ENCODE measurements at places on chromosomes 2 and 18. TPM values are rescaled to one million over a fixed set of nuclear protein-coding genes. Genes with fewer than 3 reads are reported as not detected.
A peak's percentile ranks its signal among the peaks of the same experiment; 100 is the strongest.

DNA sequence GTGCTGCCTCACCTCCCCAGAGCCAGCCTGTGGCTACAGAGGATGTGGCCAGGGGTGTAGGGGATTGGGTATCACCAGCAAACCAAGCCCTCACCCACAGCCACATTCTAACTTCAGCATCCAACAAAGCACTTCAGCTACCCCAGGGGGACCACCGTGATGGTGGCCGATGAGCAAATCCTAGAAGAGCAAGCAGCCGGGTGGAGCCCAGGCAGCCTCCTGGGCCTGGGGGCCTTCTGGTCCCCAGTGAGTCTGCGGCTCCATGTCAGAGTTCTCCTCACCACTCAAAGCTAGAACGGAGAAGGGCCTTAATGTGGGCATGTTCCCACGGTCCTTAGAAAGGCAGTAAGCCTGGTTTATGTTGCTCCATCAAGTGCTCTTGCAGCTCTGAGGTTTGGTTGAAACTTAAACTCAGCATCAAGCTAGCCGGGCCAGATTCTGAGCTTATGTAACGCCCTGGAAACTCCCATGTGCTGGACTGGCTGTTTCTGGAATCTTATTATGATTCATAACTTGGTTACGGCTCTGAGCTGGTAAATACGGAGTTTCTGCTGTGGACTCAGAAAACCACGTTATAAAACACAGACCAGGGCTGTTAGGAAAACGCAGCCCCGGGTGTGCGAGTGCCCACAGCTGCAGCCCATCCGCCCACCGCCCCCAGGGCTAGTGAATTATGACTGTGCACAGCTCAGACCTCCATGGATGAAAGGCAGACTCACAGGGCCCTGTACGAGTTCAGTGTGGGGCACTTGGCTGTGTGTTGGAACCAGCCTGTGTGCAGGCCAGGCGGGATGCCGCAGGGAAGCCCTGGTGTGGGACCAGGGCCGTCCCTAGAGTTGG, 99.8 kb downstream of the SEPTIN10 start:
- DNase-seq = peak; percentile 4

DNA sequence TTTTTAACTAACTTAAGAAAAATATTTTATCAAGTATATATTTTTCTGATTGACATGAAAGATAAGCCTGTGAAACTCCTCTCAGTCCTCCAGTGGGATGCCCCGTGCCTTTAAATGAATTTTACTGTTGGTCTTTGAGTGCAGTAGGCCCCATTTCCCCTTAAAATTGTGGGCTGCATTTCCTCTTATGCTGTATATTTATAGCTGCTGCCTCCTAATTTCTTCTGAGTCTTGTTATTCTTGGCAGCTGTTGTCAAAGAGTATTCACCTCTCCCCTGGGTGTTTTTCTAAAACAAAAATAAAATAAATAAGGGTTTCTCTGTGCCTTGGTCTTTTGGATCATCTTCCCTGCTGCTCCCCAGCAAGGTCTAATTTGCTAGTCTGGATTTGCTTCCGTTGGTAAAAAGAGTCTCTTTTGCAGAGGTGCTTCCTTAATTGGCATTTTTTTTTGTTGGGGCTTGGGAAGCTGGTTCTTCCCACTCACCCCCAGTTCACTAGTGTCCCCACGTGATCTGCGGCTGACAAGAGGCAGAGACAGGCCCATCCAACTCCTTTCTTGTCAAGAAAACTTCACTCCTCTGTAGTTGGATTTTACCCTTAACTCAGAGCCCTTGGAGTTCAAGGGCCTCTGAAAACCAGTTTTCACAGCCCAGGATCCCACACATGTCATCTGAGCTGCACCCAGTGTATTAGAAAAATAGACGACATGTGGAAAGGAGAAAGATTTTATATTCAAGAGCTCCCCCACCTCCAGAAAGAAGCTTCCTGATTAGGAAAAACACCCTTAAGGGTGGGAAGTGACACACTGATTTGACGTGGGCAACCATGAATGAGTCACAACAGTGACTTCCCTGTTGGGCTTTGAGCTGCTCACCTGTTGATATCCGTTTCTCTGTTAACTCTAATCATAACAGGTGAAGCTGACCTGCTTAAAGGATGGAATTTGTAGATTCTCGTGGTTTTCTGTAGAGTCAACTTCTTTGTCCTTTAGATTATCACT, 431.5 kb downstream of the DCDC2C start:
- DNase-seq = no peak

GRCh38 chr2:198863655-198864054, 594.1 kb downstream of the SATB2 start:
- DNase-seq = no peak

MEP1B gene
- not detected for total RNA-seq

DNA sequence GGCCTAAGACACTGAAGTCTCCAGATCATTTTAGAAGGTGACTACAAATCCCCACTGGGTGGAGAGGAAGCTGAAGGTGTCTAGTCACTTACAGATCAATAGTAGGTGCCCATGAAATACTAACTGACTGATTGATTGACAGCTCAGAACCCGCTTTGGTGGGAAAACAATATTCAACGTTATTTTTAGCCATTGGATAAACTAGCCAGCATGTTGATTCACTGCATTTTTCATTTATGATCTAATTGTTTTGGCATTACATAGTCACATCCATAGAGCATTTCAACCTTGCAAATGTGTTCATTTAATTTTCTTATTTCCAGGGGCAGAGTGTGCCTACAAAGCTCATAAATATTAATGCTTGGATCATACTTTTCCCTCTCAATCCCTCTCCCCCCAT, 162.3 kb downstream of the MREG start:
- no peak for DNase-seq

DNA sequence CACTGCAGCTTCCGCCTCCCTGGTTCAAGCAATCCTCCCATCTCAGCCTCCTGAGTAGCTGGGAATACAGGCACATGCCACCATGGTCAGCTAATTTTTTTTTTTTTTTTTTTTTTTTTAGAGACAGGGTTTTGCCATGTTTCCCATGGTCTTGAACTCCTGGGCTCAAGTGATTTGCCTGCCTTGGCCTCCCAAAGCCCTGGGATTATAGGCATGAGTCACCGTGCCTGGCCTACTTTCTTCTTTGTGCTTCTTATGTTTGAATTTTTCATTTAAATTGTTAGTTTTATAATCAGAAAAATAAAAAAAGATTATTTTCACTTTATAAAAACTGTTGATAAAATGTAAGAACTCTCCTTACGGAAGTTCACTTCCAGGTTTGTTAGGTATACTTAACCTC, 101.5 kb upstream of the LPIN2 start:
- no peak for DNase-seq

TBC1D8 gene
- 0.89 TPM for total RNA-seq

- DNase-seq = no peak
These were observed 8.3 kb downstream of the RNF149 start for GRCh38 chr2:101300164-101300563.

ASNSD1 gene
- total RNA-seq = 58.0 TPM

- DNase-seq = no peak
These were observed 186.8 kb upstream of the LRATD1 start for GRCh38 chr2:14445670-14446069.

DNA sequence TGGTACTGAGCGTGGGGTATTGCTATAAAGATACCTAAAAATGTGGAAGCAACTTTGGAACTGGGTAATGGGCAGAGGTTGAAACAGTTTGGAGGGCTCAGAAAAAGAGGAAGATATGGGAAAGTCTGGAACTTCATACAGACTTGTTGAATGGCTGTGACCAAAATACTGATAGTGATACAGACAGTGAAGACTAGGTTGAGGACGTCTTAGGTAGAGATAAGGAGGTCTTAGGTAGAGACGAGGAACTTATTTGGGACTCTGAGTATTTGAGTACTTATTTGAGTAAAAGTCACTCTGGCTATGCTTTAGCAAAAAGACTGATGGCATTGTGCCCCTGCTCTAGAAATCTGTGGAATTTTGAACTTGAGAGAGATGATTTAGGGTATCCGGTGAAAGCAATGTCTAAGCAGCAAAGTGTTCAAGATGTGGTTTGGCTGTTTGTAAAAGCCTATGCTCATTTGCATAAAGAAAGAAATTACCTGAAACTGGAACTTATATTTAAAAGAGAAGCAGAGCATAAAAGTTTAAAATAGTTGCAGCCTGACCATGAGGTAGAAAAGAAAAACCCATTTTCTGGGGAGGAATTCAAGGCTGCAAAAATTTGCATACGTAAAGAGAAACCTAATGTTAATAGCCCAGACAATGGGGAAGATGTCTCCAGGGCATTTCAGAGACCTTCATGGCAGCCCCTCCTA, 219.6 kb downstream of the PDE1A start:
- DNase-seq = no peak

Measured in CD8-positive, alpha-beta memory T cell (primary cell).